Panc1 (cell line): ENCODE measurements at places on chromosomes 1 and 21.

DNA sequence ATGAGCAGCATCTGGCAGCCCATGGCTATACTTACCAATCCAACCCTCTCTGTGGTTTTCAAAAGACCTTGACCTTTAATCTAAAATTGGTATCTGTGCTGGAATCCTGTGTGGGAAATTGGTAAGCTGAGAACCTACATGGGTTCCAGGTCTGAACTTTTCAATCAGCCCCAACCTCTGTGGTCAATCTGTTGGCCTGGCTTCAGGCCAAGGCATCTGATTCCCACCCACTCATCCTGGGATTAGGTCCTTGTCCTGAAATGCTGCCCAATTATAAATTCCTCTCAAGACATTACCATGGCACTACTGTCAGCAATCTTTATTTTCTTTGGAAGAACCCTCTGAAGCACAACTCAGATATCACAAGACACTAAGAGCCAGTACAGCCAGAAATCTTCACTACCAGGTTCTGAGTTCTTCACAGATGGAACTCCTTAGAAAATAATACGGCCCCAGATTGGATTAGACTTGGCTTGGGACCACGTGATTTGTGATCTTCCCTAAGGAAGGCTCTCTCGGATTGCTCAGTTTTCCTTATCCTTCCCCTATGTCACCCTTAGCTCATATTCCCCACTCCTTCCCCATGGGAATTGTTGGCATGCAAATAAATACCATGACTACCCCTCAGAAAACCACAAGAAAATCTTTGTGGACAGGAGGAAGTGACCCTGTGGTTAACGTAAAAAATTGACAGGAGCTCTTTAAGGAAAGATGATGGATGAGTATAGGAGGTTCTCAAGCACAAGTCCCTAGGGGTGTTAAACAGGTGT lies 207.9 kb upstream of the ST6GALNAC5 start:
- DNase-seq: no peak

DNA sequence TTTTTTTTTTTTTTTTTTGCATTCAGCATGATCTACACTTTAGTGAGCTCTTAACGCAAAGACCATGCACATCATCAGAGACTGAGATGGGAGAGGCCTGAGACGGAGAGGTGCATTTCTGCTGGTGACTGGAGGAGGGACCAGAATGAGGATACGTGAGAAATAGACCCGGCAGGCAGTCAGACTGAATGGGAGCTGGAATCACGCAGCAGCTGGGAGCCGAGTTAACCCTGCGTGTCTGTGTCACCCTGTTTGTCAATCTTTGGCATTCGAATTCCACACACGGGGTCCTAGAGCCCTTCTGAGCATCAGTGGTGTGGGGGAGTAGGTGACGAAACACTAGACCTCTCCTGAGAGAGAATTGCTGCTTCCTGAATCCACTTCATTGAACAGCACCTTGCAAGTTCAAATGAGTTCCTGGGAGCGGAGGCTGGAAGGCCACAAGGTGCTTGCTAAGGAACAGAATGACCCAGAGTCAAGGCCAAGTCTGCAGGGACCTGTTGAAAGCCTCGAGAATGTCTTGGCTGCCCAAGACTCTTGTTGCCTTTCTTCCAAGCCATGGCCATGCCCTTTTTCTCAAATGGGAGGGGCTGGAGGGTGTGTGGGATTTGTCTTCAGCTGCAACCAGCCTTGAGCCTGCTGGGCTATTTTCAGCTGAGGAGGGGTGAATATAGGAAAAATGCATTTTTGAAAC lies 123.3 kb downstream of the CNIH3 start:
- DNase-seq: no peak

DNA sequence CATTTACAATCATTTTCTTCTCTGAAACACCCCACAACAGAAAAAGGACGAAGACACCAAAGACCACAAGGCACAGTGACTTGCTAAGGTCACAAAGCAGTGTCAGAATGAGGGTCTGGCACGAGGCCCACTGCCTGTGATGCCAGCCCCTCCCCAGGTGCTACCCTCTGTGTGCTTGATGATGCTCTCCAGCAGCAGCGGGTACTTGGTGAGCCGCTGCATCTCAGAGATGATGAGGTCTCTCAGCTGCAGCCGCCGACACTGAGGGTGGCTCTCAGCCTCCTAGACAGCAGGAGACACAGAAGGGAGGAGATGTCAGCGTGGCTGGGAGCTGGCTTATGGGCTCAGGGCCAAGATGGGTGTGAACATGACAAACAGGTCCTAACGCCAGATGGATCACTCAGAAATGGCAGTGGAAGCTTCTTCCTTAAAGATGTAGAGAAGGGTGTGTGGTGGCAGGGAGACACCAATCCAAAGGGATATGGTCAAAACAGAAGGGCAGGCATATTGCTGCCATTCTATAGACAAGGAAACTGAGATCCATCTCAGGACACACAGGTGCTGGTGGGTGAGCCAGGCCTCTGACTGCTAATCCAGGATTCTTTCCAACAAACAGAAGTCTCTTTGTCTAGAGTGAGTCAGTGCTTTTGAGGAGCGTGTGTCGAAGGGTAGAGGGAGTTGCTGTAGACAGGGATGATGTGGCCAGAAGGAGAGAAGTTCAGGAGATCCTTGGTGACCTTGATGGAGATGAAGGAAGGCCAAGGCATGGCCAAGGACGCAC lies 25.6 kb downstream of the LRRC71 start:
- DNase-seq: no peak

DNA sequence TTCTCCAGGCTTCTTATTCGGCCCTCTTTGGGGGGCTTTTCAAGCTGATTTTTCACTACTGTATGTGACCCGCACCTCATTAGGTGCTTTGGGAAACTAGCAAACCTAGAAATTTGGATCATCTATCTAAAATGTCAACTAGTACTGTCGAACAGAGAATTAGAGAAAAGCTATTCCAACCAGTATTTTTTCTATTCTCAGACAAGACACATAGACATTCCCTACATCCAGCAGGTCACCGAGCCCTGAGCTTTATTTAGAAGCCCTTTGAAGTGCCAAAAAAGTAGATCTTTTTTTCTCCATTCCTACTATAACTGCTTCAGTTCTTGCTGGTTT lies 310 bp upstream of the SSR2 start:
- no peak for DNase-seq

- no peak for DNase-seq
These were observed 228.1 kb downstream of the TPR start for GRCh38 chr1:186146974-186147373.

- DNase-seq: no peak
These were observed 212.3 kb upstream of the DPYD start for GRCh38 chr1:98133131-98133530.

GRCh38 chr21:29613877-29614276 lies 315.2 kb downstream of the BACH1 start:
- no peak for DNase-seq

DNA sequence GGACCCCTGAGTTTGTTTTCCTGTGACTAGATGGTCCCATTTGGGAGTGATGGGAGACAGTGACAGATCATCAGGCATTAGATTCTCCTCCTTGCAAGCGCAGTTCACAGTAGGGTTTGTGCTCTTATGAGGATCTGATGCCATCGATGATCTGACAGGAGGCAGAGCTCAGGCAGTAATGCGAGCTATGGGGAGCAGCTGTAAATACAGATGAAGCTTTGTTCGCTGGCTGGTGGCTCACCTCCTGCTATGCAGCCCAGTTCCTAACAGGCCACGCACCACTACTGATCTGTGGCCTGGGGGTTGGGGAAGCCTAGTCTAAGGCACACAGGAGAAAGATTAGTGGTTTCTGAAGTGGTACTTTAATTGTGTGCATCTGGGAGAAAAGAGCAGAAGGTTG lies 7.1 kb upstream of the PLPP3 start:
- no peak for DNase-seq

GRCh38 chr1:154862907-154863306 lies 7.2 kb downstream of the KCNN3 start:
- DNase-seq: no peak

- no peak for DNase-seq
These were observed 52.4 kb upstream of the USP1 start for GRCh38 chr1:62384276-62385005.

DNA sequence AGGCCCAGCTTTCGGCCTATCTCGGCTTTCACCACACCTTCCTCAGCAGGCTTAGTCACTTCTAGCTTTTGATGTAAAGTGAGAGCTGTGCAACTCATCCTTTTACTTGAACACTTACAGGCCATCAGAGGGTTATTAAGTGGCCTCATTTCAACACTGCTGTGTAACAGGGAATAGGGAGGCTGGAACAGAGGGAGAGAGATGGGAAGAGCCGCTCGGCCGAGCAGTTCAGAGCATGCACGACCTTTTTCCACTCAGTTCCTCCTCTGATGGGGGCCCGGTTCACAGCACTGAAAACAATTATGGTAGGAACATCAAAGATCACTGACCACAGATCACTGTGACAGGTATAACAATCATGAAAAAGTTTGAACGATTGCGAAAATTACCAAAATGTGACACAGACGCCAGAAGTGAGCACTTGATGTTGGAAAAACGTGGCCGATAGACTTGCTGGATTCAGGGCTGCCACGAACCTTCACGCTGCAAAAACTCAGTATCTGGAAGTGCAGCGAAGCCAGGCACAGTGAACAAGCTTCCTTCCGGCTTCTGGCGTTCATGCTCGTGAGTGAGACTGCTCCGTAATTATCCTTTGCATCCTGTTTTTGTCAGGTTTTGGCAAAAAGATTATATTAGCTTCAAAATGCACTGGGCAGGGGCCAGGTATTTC lies 28.6 kb downstream of the AGPAT3 start:
- DNase-seq: no peak

GRCh38 chr1:116408803-116409720 lies 36.0 kb downstream of the ATP1A1 start:
- DNase-seq: no peak

- DNase-seq: no peak
These were observed 75.1 kb upstream of the GRIK1 start for GRCh38 chr21:30014886-30015285.

- DNase-seq: no peak
These were observed 39.0 kb downstream of the SMYD2 start for GRCh38 chr1:214319938-214320337.

- DNase-seq: no peak
These were observed 172.9 kb downstream of the SDCCAG8 start for GRCh38 chr1:243428617-243429342.

- no peak for DNase-seq
These were observed 10.8 kb downstream of the NHLH1 start for GRCh38 chr1:160377585-160378206.

DNA sequence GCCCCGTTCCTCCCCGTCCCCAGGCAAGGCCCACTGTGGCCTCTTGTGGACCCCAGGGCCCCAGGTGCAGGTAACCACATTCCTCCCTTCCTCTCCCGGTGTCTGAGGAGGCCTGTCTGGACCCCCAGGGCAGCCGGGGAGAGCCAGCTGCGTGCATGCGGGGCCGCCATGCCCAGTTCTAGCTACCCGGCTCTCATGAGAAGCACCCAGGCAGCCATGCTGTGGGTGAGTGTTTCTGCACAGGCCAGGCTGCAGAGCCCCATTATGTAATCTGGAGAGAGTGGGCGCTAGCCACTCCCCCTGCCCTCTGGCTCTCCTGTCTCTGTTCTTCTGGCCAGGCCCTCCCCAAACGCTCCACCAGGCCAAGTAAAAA lies 18.4 kb upstream of the PLEKHG5 start:
- DNase-seq: no peak

DNA sequence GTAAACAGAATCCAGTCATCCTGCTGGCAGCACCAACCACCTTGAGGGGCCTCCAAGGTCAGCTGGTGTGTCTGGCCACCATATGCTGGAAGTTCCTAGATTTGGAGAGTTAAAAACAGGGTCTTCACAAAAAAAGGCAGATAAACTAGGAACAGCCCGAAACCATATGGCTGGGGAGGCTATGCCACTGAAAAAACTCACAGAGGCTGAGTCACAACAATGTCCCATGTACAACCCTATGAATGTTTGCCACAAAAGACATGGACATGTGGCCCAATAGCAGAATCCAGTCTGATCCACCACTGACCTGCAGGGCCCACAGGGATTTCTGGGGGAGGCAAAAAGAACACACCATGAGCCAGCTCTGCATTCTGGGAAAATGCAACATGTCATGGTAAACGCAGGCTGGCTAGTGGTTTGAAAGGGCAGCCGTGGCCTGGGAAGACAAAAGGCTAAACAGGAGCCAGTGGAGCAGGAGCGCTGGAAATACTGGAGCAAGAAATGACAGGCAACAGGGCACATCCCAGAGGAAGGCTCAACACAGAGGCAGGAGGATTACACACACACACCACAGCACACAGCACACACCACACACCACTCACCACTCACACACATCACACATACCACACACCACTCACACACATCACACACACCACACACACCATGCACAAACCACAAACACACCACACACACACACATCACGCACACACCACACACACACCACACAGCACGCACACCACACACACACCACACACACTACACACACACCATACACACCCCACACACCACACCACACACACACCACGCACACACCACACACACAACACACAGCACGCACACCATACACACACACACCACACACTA lies 55.4 kb downstream of the HSF2BP start:
- DNase-seq: no peak

DNA sequence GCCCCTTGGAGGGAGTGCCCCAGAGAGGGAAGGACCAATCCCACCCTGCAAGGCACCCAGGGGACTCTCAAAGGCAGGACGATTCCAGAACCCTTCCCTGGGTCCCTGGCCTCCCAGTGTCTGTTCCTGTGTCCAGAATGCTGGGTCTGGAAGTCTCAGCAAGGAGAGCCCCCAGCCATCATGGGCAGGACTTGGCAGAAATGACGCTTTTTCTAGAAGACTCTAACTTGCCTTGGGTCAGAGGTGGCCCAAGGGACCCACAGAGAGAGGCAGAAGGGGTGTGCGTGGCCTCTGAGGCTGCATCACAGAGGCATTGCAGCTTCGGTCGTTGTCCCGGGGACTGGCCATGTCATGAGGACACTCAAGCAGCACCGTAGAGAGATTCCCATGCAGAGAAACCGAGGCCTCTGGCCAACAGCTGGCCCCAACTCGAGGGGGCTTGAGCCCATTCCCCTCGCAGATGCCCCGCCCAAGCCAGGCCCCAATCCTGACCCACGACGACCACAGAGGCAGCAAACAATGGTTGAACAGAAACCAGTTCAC lies 57.8 kb downstream of the WNT9A start:
- DNase-seq: no peak

- DNase-seq: no peak
These were observed 8.3 kb upstream of the ZC3H11B start for GRCh38 chr1:219621047-219621786.

DNA sequence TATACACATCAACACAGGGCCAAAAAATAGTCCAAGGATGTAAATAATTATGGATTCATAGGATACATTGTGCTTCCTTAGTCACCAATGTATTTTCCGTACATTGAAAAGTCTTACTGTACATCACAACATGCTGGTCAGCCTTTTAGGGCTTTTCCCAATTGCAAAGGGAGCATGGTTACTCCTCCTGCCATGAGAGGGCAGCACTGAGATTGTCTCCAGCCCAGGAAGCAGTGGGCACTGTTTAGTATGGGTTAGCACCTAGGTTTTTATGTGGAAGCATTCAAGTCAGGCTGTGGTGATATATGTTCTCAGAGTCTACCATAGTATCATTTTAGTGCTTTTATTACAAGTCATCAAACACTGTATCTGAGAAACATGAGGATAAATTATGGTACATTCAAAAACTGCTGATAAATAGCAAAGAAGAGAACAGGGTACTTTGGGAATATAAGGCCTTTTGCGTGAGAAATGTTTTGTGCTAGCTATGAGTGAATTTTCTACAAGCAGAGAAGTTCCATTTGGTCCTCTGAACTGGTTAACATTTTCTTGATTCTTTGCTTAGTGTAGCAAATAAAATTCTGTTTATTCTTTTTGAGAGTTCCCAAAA lies 34.0 kb downstream of the ST6GALNAC5 start:
- DNase-seq: peak; percentile 36
